Cortex of kidney (tissue), 1 donor: ENCODE measurements at places on chromosomes 7 and 10.

GRCh38 chr10:29450405-29450804 is 161.5 kb downstream of the LYZL1 start:
- DNase-seq = no peak

GRCh38 chr7:4800926-4801838 is 25.8 kb downstream of the AP5Z1 start:
- DNase-seq = no peak

- no peak for DNase-seq
Observed at GRCh38 chr7:26813432-26813831, 51.0 kb downstream of the SKAP2 start.

DNA sequence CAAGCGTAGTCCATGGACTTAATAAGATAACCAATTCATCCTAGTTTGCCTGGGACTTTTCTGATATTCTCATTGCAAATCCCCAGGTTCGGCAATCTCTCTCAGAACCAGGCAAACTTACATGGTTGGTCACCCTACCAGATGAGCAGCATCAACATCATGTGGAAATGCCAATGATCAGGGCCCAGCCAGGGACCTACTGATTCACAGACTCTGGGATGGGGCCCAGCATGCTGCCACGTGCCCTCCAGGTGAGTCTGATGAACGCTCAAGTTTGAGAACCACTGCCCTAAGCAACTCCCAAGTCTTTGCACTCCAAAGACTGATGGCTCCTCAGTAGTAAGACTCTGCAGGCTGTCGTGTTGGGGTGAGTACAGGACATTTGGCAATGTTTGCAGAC is 2.7 kb downstream of the LAMB4 start:
- no peak for DNase-seq

DNA sequence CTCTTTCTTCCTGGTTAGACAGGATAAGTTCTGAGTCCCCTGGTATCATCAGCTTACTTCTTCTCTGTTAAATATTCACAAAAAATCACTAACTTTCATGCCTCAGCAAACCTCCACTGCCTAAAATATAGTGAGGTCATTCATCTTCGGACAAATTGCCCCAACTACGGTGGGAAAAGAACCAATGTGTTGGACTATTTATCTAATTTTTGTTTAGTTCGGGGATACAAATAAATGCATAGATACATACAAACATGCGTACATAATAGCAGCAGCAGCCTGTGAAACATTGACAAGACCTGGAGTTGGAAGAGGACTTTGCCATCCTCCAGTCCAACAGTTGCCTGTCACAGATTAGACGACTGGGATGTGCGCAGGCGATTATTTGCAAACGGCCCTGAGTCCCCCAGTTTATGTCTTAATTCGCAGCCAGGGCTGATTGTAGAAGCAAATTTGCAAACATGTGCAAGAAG is 51.5 kb downstream of the EGFR start:
- DNase-seq = no peak

DNA sequence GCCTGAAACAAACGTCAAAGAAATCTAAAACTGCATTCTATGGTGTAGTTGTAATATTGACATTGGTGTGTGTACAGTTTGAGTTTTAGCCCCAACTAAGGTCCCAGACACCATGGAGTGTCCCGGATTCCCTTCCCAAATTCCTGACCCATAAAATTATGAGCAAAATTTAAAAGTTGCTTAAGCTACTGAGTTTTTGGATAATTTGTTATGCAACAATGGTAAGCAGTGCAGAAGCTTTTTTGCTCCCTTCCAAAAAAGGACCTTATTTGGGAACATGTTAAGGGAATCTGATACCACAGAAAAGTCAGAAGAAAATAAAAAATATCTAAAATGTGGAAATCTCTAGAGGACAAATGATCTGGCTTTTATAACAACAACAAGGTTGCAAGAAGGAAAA is 63.3 kb upstream of the KMT2E start:
- DNase-seq = no peak

GRCh38 chr7:73659983-73660382 is 7.6 kb upstream of the VPS37D start:
- DNase-seq = no peak

- DNase-seq = no peak
Observed at GRCh38 chr7:117901089-117901797, 28.0 kb upstream of the CTTNBP2 start.

- DNase-seq = no peak
Observed at GRCh38 chr10:7789390-7789789, 1.4 kb downstream of the ATP5F1C start.

DNA sequence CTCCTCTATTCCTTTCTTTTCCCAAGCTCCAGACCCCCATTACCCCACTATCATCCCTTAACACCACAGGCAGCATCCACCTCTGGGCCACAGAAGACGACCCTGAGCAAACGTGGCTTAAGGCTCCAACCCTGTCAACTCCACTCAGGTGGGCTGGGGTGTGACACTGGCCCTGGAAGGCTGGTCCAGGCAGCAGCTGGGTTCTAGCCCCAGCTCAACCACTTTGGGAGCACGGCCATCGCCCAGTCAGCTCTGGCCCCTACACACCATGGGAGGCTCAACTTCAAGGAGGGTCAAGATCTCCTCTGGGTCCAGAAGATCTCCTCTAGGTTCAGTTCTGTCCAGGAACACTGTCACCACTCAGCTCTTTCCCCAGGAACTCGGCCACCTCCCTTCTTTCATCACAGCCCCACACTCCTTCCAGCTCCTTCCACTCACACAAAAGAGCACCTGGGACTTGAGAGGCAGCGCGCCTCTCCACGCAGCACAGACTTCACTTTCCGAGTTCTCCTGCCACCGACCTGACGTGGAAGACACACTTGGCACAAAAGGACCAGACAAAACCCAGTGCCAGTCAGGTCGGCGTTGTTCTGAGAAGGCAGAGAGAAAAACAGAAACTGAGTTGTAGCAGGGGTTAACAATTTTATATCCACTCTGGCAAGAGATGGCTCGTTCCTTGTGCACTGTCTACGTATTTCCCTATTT is 84.1 kb downstream of the CTBP2 start:
- no peak for DNase-seq

GRCh38 chr7:1811850-1812508 is 141.9 kb downstream of the ELFN1 start:
- no peak for DNase-seq

DNA sequence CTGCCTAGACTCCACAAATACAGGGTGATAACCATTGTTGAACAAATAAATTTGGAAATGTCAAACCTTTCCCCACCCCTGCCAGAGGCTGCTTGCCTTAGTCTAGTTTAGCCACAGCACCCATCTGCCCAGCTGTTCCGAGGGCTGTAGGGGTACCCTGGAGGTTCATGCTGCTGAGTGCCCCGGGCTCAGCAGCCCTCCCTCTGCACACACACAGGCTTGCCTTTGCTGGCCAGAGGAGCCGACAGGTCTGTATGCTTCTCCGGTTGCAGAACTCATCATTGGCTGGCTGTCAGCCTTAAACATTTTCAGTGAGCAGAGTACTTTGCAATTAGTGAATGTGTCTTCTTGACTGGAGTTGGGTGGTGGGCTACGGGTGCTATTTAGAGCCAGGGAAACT is 122.9 kb downstream of the NRF1 start:
- DNase-seq = no peak

- no peak for DNase-seq
Observed at GRCh38 chr10:44356139-44357022, 28.5 kb downstream of the CXCL12 start.

- DNase-seq = no peak
Observed at GRCh38 chr7:65927489-65928448, 54.2 kb downstream of the GUSB start.

DNA sequence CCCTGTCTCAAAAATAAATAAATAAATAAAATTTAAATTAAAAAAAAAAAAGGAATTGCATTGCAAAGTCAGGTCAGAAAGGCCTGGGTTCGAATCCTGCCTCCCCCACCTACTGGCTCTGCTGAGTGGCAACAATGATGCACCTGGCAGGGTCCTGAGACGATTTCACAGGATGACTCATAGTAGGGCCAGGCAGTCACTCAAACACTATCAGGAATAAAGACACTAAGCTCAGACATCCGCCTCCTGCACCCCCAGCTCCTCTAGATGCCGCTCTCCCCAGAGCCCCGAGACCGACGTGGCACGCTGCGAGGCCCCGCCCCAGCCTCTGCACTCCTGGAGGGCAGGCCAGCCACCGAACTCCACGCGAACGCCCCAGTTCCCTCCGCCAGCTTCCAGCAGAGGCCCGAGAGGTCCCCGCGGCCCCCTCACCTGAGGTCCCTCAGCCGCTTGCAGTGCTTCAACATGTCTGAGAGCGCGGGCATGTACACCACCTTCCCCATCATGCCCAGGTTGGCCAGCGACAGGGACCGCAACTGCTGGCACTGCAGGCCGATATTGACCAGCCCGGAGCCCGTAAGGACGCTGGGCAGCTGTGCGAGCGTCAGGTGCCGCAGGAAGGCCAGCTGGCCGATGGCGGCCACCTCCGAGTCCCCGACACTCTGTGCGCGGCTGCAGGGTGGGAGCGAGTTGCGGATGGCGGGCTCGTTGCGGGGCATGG is 76.6 kb upstream of the TNRC18 start:
- DNase-seq = no peak

- no peak for DNase-seq
Observed at GRCh38 chr7:391961-392524, 102.1 kb downstream of the FOXL3 start.

- no peak for DNase-seq
Observed at GRCh38 chr7:100739934-100740333, 6.5 kb downstream of the ZAN start.

GRCh38 chr7:20270867-20271266 is 53.7 kb upstream of the MACC1 start:
- no peak for DNase-seq

- no peak for DNase-seq
Observed at GRCh38 chr7:151110941-151111645, 24.8 kb downstream of the AGAP3 start.

DNA sequence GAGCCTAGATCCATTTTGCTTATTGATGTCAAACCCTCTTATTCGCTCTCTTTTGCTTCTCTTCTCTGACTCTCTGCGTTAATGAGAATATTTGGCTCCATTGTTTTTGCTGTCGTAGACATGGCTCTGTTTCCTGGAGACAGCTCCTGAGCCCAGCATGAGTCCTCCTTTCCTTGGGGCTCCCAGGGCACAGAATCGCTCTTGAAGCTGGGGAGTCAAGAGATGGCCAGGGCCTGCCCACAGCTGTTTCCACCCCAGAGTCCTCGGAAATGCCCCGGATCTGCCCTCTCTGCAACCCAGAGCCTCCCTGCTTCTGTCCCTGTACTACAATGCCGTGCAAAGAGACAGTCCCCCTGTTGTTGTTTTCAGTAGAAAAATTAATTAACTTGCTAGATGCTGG is 566.7 kb upstream of the FOXK1 start:
- DNase-seq = no peak

GRCh38 chr7:27106181-27106900 is 3.9 kb upstream of the HOXA2 start:
- no peak for DNase-seq

DNA sequence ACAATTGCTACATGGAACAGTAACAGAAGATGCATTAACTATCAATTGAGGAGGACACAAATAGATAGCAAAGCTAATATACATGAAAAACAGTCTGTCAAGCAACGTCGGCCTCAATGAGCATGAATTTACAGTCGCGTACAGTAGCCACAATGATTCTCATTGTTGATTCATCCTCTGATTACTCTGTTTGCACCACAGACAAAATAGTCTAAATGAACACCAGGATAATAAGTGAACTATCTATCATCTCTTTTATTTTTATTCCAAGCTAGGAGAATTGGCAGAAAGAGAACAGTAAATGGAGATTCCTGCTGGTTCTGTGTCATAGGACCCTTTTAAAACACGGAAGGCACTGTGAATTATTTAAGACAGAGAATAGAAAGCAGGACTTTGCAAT is 108.5 kb downstream of the EVX1 start:
- DNase-seq = no peak

GRCh38 chr10:5971315-5971832 is 6.0 kb downstream of the IL15RA start:
- DNase-seq = no peak

DNA sequence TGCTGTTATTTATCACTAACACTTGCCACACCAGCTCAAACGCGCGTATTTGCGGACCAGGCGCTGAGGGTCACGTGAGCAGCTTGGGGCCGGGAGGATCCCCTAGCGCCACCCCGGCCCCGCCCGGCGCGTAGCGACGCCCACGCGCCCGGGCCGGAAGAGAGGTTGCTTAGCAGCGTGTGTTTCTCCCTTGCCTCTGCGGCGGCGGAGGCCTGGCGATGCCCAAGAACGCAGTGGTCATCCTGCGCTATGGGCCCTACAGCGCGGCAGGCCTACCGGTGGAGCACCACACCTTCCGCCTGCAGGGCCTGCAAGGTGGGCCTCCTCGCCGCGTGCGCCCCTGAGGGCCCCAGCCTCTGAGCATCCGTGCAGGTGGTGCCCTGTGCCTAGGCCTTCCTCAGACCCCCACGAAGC is at the start of gene C10orf53:
Gene C10orf53 (plus strand): TSS at position 172 of the 414 bp plus-strand sequence. CDS start 47 bp downstream, at position 219.
- DNase-seq = no peak

DNA sequence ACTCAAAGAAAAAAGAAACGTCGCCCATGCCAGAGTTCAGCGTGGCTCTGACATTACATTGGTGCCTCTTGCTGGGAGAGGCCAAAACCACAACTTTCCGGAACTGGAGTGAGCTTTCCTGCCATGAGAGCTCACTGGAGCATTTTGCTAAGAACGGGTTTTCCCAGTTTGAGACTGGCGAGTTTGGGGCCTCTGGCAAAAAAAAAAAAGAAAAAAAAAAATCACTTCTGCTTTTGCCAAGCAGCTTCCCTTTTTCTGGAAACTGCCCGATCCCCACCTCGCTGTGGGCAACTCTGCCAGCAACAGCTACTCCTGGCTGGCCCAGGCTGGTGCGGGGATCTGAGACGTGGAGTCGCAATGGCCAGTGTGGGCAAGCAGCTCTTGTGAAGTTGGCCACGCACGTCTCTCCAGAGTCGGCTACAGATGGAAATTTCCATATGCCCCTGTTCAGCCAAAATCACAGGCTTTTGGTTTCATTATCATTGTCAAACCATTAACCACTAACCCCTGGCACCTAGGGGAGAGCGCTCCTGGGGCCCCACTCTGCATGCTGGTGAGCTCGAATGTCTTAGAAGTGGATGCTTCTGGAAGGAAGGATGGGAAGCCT is 25.7 kb downstream of the PRKAG2 start:
- no peak for DNase-seq

GRCh38 chr10:17907641-17908040 is 44.1 kb upstream of the SLC39A12 start:
- no peak for DNase-seq
